ENCODE measurements at places on chromosomes 12 and 14.

- DNase-seq = no peak
Observed at GRCh38 chr12:117076410-117077372, 22.5 kb downstream of the TESC start.

GRCh38 chr14:58315606-58316005 is 17.3 kb downstream of the ARID4A start:
- DNase-seq = no peak

- no peak for DNase-seq
Observed at GRCh38 chr14:86543521-86543920, 1013.6 kb downstream of the FLRT2 start.

DNA sequence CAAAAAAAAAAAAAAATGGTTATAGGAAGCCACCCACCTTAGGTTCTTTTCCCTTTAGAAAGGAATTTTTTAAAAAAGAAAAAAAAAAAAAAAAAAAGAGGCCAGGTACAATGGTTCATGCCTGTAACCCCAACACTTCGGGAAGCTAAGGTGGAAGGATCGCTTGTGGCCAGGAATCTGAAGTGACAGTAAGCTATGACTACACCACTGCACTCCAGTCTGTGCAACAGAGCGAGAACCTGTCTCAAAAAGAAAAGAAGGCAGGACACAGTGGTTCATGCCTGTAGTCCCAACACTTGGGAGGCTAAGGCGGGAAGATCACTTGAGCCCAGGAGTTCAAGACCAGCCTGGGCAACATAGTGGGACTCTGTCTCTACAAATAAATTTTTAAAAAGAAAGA is 36.0 kb downstream of the SPTLC2 start:
- no peak for DNase-seq

- DNase-seq = no peak
Observed at GRCh38 chr12:92065018-92065499, 80.6 kb downstream of the BTG1 start.

- no peak for DNase-seq
Observed at GRCh38 chr14:104973135-104973384, 5.1 kb downstream of the AHNAK2 start.

DNA sequence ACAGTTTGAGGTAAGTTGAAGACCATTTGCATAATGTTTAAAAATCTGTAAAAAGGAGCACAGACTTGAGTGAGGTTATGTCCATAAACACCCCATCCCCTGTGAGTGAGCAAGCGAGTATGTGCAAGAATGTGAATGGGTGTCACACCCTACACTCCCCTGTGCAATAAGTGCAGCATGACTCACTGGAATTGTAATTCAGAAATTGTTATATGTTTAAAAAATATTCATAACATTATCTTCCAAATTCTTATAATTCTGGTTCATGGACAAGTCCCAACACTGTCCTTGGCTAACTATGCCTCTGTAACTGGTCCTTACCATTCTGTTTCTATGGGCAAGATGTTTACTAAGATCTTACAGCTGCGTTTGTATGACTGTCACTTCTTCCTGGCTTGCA is 207.8 kb upstream of the FAR2 start:
- DNase-seq = no peak

GRCh38 chr14:64158608-64159007 is 135.6 kb downstream of the ESR2 start:
- DNase-seq = no peak

DNA sequence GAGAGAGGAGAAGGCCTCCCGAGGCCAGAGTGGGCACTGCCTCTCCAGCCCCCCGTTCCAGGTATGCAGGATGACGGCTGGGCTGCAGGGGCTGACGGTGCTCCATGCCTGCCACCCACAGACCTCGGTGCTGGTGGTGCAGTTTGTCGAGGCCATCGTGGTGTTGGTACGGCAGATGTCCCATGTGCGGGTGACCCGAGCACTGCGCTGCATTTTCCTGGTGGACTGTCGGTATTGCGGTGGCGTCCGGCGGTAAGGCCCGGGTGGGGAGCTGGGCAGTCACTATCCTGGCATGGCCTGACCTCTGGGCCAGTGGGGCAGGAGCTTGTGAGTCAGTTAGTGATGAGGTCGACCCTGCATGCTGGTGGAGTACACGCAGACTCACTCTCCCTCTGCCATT is 47.4 kb downstream of the TPCN1 start:
- DNase-seq = no peak

- DNase-seq = no peak
Observed at GRCh38 chr12:70576341-70577282, 60.6 kb downstream of the PTPRB start.

DNA sequence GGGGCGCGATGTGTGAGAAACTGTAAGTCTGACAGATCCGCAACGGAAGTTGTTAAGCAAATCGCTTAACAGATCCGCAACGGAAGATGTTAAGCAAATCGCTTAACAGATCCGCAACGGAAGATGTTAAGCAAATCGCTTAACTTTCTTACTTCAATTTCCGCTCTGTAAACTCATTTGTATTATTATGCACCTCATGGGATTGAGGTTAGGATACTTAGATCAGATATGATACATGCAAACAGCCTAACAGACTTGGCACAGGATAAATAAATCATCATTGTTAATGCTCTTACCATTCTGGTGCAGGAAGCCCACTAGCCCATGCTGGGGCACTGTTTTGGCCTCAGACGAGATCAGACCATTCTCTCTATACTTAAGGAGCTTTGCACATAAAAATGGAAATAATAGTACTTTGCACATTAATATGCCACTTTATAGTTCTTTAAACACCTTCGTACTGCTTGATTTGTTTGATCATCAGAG is 399 bp downstream of the NCAPD2 start:
- DNase-seq = no peak

- DNase-seq = no peak
Observed at GRCh38 chr12:130184404-130185090, 22.3 kb downstream of the FZD10 start.

DNA sequence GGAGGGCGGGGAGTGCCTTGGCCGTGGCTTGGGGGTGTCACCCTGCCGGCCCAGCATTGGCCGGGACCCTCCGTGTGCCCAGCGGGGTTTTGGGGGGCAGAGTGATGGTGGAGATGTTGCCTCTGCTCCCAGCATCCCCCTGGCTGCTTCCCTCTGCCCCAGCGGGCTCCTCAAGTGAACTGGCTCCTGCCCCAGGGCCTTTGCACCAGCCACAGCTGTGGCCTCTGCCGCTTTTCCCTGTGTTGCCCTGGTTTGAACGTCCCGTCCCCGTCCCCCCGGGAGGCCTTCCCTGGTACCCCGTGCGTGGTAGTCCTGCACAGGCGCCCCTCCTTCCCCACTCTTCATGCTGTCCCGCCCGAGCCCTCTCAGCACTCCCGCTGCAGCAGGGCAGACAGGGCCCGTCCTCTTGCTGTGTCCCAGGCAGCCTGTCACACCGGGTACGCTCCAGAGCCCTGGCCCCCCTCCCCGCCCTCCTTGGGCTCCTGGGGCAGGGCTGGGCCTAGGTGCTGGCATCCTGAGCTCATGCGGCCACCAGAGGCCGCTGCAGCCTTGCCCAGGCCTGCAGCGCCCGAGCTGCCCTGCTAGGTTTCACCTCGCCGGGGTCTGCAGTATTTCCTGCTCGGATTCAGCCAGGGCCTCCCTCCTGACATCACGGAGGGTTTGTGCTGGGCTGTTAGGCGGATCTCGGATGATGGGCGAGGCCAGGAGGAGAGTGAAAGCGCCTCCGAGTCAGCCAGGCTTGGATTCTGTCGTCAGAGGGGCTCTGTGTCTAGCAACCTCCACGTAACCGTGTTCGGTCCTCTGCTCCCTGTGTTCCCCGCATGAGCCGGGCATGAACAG is 9.5 kb downstream of the NOC4L start:
- no peak for DNase-seq

- DNase-seq = no peak
Observed at GRCh38 chr12:69511016-69511415, 40.8 kb downstream of the FRS2 start.

DNA sequence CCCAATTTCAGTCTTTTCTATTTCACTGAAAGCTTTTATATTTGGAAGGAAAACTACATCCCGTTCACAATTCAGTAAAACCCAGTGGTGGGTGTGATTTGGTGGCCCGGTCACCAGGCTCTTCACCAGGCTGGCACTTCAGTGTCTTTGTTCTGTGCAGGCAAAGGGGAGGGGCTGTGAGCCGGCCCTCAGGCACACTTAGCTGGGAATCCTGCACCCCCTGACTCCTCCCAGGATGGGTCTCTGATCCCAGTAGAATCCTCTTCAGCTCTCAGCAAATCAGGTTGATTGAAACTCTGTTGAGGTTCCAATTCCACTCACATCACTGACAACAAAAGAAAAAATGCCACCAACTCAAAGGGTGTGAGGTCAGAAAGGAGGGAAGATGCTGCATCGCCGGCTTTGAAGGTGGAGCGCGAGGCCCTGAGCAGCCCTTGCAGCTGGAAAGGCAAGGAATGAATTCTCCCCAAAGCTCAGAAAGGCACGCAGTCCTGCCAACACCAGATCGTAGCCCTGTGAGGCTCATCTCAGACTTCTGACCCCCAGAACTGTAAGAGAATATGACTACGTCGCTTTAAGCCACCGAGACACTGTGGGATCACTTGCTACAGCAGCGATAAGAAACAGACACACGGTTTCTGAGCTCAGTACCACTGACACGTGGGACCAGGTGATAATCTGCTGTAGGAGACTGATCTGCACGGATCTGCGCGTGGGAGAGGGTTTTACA is 166.6 kb downstream of the PIWIL1 start:
- no peak for DNase-seq

DNA sequence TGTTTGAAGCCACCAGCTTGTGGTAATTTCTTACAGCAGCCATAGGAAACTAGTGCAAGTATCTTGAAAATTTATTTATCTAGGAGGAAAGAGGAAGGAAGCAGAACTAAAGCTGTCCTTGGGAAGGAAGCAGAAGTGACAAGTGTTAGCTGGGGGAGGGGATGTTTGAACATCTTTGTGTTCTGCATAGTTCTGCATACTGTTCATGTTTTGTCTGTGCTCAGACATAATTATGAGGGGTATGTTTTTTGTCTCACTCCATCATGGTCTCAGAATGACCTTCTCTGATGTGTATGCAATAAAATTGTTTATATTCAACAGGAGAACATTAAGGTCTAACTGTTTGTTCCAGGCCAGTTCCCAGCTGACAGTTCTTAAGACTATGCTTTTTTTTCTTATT is 606.5 kb downstream of the GALC start:
- DNase-seq = no peak

DNA sequence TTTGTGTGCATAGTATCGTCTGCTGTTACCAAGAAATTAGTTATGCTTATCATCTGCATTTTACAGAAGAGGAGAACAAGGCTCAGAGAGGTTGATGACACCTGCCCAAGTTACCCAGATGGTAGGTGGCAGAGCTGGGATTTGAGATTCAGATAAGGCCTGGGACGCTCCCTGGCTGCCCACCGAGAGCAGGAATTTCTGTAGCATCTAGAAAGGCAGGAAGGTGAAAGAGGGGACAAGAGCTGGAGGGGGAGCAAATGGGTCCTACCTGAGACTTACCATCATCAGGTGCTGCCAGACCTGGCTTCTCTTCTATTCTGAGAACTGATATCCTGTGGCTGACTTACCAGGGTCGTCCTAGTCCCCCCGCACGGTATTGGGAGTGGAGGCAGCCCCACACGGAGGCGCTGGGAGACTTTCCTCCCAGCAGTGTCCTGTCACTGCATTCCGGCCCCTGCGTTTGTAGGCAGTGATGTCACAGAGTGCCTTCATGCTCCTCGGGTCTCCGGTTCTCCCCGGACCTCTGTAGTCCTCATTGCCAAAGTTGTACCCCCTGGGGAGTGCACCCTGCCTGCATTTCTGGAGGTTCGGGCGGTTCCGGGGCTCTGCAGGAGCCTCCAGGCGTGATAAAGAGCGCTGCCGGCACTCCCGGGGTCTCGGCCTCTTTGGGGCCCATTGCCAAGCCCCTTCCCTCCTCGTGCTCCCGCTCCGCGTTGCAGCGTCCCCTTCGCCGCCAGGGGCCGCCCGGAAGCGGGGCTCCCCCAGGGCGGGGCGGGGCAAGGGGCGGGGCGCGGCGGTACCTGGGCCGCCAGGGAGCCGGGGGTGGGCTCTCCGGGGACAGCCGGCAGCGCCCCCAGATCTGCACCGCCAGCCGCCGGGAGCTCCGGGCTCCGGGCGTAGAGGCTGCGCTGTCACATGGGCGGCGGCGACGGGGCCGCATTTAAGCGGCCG is at the start of gene CABP1:
Gene CABP1, plus strand, starts transcription at position 856 of the 951 bp plus-strand sequence. Its CDS starts 60 bp downstream, at position 916.
- DNase-seq = no peak

GRCh38 chr14:73862480-73862879 is 10.8 kb downstream of the PTGR2 start:
- no peak for DNase-seq

- no peak for DNase-seq
Observed at GRCh38 chr14:63078569-63078968, 33.3 kb upstream of the KCNH5 start.

- no peak for DNase-seq
Observed at GRCh38 chr12:8712572-8712971, 14.8 kb downstream of the RIMKLB start.

DNA sequence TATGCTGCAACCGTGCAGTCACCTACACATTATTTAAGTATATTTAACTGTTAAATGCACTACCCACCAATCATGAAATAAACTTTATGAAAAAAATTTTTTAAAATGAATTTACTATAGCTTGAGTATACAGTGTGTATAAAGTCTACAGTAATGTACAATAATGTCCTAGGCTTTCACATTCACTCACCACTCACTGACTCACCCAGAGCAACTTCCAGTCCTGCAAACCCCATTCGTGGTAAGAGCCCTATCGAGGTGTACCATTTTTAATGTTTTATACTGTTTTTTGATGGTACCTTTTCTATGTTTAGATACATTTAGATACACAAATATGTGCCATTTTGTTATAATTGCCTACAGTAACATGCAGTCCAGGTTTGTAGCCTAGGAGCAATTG is 48.1 kb downstream of the KLRG1 start:
- no peak for DNase-seq

DNA sequence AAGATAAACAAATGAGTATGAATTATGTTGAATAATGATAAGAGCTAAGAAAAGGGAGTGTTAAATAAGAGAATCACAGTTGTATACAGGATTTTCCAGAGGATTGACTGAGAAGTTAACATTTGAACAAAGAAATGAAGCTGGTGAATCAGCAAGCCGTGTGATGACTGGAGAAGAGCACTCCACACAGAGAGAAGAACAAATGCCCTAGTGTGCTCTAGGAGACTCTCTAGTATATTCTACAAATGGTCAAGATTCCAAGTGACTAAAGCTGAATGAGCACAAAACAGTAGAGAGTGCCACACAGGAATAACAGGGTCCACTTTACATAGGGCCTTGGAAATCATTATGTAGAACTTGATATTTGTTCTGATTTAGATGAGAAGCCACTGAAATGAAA is 587.1 kb upstream of the ATXN7L3B start:
- DNase-seq = no peak

DNA sequence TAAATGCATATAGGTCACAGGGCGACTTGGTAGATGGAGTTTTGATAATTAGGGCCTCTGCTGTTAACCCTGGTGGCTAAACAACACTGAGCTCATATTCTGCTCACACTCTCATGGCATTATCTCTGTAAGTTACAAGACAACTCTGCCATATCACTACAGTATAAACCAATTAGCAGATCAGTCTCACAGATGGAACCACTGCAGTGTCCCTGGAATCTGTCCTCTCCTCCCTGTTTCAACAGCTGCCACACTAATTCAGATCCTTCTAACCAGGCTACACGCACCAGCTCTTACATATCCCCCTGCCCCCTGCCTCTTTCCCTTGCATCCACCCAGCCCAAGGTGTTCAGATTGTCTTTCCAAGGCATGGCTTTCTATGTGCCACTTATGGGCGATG is 161.0 kb upstream of the RMST start:
- no peak for DNase-seq

- DNase-seq = no peak
Observed at GRCh38 chr14:73774241-73774570, 60.0 kb upstream of the PNMA1 start.

GRCh38 chr14:96098309-96098998 is 59.3 kb downstream of the C14orf132 start:
- DNase-seq = no peak

- no peak for DNase-seq
Observed at GRCh38 chr12:109467978-109468676, 9.0 kb downstream of the KCTD10 start.
